NCI-H2029 treated with DMSO at 0.1 percent for 48 hours (cell line): ENCODE measurements at places on chromosomes 12 and 14.

DNA sequence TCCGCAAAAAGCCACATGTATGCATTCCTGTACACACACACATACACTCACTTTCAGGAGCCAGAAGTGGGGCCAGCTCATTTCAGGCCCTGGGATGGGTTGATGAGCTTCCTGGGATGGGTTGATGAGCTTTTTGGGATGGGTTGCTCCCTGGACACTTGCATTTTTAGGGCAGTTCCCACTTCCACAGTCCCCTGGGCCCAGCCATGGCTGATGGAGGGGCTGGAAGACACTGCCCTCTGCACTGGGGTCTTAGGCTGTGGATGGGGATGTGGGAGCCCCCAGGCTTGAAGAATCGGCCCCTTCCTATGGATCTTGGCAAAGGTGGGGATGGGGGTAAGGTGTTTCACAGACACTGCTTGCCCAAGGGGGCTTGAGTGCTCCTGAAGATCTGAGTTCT lies 12.7 kb downstream of the ACVRL1 start:
- no peak for DNase-seq

GRCh38 chr14:63283884-63284248 lies 34.9 kb downstream of the GPHB5 start:
- no peak for DNase-seq

DNA sequence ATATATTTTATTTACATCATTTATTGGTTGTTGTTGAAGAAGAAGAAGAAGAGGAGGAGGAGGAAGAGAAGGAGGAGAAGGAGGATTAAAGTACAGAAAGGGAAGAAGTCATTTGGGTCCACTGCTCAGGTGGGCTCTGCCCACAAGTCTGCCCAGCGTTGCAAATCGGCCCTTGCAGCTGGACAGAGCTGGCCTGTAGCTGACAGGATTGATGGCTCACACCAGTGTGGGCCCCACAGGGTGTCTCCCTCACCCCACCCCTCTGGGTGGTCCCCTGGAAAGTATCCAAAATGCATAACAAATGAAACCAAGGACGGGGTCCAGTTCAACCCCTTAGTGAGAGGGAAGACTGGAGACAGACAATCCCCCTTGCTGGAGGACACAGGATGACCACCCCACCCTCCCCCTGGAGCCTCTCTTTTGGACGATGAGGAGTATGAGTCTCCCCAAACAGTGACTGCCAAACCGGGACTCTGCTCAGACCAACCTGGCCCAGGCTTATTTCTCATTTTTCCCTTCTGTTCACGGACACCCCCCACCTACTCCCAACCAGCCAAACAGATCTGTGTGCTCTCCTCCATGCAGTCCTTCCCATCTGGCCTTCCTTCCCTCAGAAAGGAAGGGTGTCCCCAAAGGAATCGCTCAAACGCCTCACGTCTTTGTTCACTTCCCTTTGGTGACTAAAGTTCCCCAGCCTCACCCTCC lies 17.7 kb downstream of the DPF3 start:
- DNase-seq, result no peak

- no peak for DNase-seq
These were observed 97.7 kb downstream of the SETD3 start for GRCh38 chr14:99382781-99383471.

DNA sequence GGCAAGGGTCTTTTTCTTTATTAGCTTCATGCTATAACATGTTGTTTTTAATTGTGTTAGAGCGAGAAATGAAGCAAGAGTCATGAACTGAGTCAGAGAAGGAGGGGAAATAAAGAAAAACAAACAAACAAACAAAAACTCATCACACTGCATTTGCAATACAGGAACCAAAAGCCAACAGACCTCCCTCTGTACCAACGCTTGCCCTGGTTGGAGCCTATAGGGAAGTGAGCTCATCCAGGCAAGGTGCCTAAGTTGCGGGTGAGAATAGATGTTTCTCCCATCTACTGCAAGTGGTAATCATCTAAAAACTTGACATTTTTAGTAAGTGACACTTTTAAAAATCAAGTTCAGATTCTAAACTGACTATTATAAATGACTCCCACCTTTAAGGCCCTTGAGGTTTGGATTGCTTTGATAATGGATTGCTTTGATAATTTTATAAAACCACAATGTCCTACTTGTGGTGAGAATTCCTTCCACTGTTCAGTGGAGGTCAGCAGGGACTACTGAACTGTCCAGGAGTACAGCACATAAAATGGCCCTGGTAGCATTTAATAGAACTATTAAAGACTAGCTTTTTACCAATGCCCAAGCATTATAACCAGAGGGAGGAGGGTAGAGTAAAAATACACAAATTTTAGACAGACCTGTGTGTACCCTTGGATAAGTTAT lies 31.3 kb downstream of the SLC38A1 start:
- DNase-seq, result no peak

DNA sequence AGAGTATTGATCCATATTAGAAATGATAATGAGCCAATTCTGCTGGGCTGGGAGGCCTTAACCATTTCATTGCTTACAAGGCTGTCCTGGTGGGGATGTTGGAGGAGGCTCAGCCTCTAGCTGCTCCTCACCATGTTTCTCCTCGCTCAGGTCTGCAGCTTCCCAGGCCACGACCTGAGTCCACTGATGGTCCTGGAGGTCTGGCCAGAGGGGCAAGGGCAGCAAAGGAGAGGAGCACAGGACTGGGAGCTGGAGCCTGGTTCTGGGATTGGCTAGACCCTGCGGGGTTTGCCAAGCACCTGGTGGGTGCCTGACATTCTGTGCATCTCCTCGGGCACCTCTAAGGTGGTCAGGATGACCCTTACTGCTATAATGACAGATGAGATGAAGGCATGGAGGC lies 92.6 kb downstream of the KIF26A start:
- DNase-seq, result no peak

DNA sequence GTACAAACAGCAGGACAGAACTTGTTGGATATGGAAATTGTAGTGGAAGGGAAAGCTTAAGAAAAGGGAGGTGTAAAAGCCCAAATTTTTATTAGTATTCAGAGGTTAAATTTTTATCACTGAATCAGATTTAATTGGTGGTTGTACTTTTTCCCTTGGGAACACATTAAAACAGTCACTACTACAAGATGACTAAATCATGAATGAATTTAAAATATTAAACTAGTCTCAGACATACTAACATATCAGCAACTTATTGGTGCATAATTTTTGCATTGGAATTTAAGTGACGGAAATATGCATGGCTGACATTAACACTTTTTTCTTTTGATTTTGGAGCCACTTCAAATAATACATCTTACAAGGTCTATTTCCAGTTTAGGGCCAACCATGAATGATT lies 27.6 kb downstream of the SAMD4A start:
- no peak for DNase-seq

- no peak for DNase-seq
These were observed 30.5 kb downstream of the VDR start for GRCh38 chr12:47874316-47874715.

DNA sequence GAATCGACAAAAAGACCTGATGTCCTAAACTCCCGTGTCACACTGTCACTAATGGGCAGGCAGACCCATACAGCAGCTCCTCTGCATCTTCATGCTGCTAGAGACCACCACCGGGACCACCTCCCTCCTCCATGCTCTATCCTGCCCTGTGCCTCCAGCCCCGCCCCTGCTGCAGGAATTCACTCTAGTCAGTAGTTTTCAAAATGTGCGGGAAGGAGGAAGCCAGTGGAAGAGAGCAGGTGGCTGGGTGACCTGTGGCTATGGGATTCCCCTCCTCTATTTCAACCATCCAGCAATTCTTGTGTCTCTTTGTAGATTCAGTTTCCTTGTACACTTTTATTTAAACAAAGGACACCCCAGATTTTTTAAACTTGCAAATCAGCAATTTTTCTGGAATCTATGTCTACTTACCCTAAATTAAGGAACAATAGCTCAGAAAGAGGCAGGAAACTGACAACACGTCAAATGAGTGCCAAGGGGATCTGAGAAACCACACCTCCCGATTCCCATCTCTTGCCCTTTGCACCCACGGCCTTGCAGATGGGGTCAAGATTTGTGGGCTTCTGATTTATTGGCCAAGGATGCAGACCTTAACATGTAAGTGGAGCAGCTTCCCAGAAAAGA lies 20.4 kb upstream of the MAP1LC3B2 start:
- no peak for DNase-seq

DNA sequence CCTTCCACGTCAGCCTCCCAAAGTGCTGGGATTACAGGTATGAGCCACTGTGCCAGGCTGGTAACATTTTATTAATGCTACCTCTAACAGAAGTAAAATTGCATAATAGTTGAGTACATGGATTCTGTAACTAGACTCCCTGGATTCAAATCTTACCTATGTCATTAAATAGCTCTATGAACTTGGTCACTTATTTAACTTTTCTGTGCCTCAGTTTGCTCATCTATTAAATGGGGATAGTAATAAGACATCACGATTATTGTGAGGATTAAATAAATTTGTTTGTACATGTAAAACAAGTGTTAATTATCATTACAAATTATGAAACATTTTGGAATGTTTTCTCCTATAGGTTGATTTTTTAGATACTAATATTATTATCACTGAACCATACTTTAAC lies 6.7 kb downstream of the ACTR6 start:
- no peak for DNase-seq

DNA sequence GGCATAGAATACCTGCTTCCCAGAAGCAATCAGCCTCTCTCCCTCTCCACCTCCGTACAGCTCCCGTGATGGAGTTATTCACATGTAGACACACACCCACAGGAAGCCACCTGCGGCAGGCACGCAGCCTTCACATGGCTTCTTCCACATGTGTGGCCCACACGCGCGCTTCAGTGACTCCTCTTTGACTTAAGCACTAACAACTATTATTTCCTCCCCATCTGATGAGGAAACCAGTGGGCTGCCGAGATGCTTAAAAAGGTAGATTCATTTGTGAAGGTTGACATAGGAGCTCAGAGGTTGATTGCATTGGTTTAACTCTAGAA lies 69.3 kb downstream of the PRMT8 start:
- DNase-seq, result no peak

DNA sequence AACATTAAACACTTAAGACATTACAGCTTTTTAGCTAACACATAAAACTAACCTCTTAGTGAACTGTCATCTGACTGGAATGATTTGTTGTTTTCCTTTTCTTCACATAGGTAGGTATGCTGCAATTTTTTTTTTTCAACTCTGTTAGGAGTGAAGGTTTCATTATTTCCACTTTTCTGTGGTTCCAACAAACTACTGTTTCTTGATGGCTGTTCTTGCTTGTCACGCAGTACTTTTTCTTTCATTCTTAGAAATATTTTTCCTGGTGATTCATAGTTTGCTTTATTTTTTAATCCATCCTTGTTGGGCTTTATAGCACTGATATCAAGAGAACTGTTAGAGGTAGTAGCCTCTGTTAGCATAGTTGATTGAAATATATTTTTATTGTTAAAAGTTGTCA lies 6.3 kb downstream of the MIS18BP1 start:
- DNase-seq, result no peak

GRCh38 chr12:54398995-54399793 lies 14.7 kb upstream of the ZNF385A start:
- DNase-seq, result peak; percentile 73

GRCh38 chr14:52789118-52789517 lies 2.3 kb downstream of the GNPNAT1 start:
- DNase-seq, result no peak

DNA sequence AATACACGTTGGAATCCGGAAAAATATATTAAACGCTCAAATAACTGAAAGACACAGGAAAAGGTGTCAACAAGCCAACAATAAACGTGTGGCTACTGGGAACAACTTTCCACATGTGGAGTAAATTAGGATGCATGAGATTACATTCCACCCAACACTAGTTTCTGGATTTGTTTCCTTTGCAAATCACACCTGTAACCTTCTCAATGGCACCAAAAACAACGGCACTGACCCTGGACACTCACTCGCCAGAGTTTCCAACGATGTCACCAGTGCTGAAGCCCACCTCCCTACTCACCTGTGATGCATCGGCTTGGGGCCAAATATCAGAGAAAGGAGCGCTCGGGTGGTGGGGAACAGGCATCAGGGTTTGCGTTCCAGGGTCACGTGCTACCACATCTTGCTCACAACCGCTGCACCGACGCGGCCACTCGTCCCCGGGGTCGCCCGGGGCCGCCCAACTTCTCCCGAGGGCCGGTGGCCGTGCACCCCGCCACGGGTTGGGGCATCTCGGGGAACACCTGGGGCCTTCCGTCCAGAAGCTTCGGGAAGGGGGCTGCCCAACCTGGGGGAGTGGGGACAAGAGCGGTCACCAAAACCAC lies 629 bp downstream of the PRDM4 start:
- no peak for DNase-seq

- DNase-seq, result no peak
These were observed 332.9 kb downstream of the PCNX1 start for GRCh38 chr14:71240171-71240570.

GRCh38 chr12:67665679-67666078 lies 17.1 kb downstream of the DYRK2 start:
- no peak for DNase-seq

- no peak for DNase-seq
These were observed 35.8 kb downstream of the PRMT8 start for GRCh38 chr12:3526776-3527175.

DNA sequence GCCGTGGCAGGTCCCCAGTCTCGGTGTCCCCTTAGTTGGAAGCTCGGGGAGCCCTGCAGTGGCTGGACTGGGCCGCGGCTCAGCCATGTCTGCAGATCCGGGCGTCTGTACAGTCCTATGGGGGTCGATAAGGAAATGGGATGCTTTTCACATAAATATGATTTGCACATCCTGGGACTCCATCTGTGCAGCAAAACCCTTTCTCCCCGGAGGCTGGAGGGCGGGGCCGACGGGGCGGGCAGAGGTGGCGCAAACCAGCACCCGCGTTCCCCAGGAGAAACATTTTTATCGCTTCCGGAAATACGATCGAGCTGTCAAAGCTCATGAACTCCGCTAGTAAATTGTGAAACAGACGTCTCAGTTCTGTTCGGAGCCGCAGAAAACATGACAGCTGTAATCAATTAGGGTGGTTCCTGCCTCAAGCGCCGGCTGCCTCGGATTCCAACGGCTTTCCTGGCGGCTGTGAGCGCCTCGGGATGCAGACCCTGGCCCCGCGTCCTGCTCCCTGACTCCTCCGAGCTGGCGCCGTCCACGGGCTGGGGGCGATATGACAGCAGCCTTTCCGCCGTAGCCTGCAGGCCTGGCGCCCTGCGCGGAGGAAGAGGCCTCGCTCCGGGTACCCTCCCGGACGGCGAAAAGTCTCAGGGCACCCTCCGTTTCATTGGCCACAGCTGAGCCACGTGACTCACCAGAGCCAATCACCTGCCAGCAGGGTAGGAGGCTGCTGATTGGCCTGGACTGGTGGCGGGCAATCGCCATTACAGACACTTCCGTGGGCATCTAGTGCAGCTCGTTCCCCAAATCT lies 23.0 kb downstream of the DIO3 start:
- DNase-seq, result no peak

DNA sequence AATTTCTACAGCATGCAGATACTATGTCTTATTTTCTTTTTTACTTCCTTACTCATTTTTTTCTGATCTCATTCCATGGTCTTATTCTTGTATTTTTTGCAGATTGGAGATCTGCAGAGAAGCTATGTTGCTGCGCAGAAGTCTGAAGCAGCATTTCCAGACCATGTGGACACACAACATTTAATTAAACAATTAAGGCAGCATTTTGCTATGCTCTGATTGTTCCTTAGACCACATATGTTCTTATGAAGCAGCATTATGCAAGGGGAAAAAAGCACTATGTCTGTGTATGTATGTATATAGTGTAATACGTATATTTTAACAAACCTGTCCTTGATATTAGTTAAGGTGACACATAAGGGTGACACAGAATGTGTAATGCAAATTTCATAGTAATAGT lies 52.7 kb downstream of the TTC8 start:
- DNase-seq, result no peak
